ENCODE measurements at places on chromosomes 2 and 18. TPM values are rescaled to one million over a fixed set of nuclear protein-coding genes. Genes with fewer than 3 reads are reported as not detected.

The CGREF1 gene
- 2.6 TPM for polyA plus RNA-seq

- DNase-seq = no peak
These were observed 59.9 kb downstream of the ATP9B start for GRCh38 chr18:79129120-79129519.

- no peak for DNase-seq
These were observed 5.9 kb downstream of the MFSD2B start for GRCh38 chr2:24015562-24016375.

The ITGB6 gene
- polyA plus RNA-seq = 1.8 TPM

DNA sequence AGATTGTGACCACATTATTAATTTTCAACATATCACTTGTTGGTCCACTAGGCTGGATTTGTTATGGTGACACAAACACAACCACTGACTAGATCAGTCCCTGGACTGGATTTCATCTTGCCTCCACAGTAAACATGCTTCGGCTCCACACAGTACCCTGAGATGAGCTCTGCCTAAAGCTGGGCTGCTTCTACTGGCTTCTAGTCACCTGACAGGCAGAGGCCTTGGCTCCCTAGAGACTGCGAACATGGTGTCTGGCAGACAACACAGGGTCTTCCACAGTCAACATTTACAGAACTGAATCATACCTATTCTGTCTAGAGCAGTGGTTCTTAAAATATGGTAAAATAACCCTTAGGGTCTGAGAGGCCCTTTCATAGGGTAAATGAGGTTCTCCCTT, 69.2 kb downstream of the RIT2 start:
- no peak for DNase-seq

- no peak for DNase-seq
These were observed 25.2 kb upstream of the FAM117B start for GRCh38 chr2:202609381-202610145.

- DNase-seq = no peak
These were observed 353.9 kb downstream of the SS18 start for GRCh38 chr18:25736516-25736915.

DNA sequence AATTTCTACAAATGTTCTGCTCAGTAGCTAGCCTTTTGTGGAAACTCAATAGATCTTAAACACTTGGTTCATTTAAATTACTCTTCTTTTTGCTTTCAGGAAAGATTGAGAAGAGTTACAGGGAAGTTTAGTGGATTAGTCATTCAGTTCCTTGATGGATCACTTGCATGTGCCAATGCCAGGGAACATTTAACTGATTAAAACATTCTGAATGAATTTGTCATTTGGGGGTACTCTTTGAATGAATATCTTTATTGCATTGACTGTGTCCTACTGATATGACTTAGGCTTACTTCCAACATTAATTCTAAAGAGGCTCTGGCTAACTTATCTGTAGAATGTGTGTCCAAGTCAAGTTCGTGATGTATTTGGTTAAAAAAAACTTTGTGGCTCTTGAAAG, 199.8 kb downstream of the PLCL1 start:
- DNase-seq = no peak

GRCh38 chr2:113217455-113218282, 43.9 kb downstream of the PSD4 start:
- DNase-seq = peak; percentile 52

DNA sequence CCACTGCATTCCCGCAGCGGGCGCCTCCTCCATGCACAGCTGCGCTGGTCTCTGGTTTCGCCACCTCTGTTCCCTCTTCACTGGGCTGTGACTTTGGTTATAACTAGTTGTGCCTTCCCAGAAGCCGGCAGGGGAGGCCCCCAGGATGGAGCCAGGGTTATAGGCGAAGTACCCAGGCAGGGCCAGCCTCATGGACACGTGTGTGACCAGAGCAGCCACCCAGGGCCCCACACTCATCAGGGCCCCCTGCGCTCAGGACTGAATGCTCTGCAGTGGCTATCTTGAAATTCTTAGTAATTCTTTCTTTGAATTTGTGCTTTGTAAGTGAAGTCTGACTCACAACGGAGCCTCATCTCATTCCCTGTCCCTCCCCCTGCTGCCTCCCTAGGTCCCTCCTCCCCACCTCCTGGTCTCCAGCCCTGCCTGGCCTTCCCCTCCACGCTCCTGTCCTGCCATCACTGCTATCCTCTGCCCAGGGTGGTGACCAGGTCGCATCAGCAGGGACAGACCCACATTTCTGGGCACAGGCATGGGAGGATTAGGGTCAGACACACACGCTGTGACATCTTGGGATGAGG, 38.1 kb upstream of the LBH start:
- DNase-seq = peak; percentile 60

DNA sequence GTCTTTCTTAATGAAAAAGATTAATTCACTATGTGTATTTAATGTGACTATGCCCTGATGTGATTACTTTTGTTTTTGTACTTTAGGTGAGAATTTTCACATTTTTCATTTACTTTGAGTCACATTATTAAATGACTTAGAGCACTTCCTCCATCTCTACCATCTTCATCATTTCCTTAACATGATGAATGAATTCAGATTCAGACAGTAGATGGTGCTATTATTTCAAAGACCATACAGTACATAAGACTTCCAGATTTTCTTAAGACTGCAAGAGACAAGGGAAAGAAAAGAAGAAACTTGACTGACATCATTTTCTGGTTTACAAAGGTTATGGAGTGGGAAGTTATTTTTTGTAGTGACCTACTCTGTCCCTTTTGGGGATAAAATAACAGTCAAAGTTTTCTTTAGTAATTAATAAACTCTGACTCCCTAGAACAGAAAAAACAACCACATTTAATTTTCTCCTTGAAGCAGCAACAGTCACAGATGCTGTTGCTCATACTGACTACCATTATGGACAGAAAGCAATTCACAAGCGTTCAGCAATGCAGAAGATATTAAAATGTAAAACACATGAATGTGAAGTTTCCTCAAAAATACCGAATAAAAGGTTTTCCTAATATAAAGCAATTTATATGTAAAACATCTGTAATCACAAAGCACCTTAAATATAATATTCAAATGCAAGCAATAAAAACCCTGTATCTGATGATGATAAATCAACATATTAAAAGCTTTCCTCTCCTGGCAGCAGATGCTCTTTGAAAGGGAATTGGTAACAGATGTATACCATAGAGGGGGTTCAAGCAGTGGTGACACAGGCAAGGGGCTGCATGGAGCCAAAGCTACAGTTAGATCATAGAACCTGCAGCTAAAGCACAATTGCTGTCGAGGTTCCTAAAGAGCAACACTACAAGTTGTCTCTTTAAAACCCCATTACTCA, 1010.9 kb upstream of the NXPH2 start:
- no peak for DNase-seq

Data from sigmoid colon (tissue), 7 donors.